ENCODE measurements at places on chromosomes 7 and 10.
A peak's percentile ranks its signal among the peaks of the same experiment; 100 is the strongest.

DNA sequence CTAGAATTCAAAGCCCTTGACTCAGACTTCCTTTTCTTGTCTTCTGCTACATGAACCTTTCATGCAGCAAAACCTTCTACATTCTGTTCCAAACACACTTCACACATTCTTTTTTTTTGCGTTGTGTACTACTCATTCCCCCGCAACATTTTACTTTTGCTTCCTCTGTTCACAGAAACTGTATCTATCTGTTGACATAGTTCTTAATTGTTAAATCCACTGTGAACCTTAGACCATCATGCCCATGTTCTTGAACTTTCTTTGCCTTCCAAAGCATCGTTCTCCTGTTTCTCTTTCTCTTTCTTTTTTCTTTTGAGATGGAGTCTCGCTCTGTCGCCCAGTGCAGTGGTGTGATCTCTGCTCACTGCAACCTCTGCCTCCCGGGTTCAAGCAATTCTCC, 14.2 kb downstream of the CCSER2 start:
- no peak for DNase-seq

GRCh38 chr10:69848454-69848853, 46.7 kb downstream of the COL13A1 start:
- no peak for DNase-seq

- DNase-seq = no peak
Observed at GRCh38 chr7:351256-351655, 61.3 kb downstream of the FOXL3 start.

- no peak for DNase-seq
Observed at GRCh38 chr10:111821871-111822270, 361.7 kb downstream of the GPAM start.

DNA sequence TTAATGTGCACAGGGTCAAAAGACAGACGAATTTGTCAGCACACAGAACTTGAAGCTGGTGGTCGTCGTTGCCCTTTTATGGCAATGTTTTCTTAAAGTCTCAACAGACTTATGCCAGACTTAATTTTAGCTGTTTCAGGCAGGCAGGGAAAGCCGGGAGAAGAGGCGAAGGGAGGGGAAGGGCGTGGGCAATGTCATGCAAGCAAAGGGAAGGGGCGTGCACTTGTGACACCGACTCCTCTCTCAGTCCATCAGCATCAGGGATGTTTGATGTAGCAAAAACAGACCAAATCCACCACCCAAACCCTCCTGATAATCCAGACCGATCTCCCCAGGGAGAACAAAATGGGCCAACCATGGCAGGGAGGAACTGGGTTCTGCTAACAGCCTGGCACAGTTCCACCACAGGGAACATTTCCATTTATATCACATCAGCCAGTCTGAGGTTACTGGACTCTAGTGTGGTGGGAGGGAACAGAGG, 118.1 kb upstream of the RHEB start:
- peak; percentile 94 for DNase-seq

DNA sequence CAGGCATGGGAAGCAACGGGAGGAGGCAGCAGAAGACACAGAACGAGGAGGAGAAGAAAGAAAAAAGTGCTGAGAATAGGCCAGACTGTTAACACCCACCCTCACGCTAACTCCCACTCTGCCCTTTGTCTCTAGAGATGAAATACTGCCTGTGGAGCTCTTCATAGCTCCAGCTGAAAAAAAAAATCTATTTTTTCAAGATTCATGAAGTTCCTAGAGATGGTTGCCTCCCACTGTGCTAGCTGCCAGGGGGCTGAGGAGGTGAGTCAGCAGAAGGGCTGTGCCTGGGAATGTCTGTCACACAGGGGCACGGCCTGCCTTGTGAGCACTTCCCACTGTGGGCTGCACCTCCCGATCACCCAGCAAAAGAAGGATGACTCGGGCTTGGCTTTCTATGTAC, 144.5 kb downstream of the RNF216 start:
- DNase-seq = peak; percentile 94

- peak; percentile 54 for DNase-seq
Observed at GRCh38 chr7:138001529-138002095, at the start of gene CREB3L2. Gene CREB3L2 (minus strand): TSS chr7:138002086. CDS start chr7:138001705, 381 bp downstream.

DNA sequence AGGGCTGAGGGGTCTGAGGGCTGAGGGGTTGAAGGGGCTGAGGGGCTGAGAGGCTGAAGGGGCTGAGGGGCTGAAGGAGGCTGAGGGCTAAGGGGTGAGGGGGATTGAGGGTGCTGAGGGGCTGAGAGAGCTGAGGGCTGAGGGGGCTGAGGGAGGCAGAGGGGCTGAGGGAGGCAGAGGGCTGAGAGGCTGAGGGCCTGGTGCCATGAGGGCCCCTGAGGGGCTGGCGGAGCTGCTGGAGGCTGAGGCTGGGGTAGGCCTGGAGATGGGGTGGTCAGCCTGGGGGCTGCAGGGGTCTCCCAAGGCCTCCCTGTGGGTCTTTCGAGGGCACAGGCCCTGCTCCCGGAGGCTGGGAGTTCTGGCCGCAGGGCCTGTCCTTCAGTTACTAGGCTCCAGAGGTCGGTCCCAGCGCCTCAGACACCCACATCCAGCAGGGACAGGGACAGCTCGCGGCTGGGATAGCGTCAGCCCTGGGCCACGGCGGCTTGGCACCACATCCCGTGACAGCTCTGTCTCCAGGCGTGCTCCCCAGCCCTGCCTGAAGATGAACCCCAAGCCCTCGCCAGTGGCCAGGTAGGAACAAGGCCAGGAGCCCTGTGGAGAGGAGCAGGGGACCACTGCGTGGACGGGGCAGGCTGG, 16.9 kb downstream of the MYO1G start:
- no peak for DNase-seq

GRCh38 chr7:17952387-17952786, 12.1 kb upstream of the SNX13 start:
- no peak for DNase-seq

DNA sequence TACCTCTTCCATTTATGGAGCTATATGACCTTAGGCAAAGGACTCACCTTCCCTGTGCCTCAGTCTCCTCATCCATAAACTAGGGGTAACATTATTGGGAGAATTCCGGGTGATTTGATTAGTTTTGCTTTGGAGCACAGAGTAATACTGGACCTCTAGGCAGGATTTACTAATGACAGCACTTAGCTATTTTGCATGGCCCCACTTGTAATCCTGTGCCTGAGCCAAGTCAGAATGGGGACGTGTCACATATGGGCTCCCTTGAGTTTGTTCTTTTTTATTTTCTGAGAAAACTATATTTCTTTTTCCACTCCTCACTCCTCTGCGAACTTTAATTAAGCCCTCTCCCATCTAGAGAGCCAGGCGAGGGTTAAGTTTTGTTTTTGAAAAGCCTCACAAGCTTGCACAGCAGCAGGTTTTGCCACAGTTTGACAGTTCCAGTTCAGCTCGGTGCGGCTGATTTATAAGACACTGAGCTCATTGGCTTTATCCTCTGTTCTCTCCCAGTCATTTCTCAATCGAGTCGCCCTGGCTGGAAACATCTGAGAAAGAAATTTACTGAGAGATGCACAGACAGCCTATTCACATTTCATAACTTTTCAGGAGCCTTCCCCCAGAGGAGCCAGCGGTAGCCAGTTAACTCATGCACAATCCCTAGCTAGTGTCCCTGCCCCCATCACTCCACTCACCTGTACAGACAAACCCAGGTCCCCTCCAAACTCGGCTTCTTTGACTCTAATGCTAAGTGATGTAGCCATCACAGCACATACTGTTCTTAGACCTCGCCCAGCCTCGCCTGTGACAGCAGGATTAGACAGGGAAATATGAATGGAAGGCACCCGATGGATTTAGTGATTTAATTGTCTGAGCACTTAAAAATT, 441.9 kb upstream of the NPVF start:
- DNase-seq = peak; percentile 39

DNA sequence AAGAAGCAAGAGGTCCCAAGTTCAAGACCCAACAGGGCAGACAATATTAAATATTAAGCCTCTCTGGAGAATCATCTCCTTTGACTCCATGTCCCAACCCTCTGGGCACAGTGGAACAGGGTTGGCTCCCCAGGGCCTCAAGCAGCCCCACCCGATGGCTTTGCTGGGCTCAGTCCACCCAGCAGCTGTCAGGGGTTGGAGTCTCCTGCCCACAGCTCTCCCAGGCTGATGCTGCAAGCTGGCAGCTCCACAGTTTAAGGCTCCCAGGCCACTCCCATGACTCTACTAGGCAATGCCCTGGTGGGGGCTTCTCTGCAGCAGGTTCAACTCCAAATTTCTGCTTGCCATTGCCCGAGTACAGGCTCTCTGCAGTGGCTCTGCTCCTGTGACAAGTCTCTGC, 55.1 kb downstream of the LARP4B start:
- no peak for DNase-seq

DNA sequence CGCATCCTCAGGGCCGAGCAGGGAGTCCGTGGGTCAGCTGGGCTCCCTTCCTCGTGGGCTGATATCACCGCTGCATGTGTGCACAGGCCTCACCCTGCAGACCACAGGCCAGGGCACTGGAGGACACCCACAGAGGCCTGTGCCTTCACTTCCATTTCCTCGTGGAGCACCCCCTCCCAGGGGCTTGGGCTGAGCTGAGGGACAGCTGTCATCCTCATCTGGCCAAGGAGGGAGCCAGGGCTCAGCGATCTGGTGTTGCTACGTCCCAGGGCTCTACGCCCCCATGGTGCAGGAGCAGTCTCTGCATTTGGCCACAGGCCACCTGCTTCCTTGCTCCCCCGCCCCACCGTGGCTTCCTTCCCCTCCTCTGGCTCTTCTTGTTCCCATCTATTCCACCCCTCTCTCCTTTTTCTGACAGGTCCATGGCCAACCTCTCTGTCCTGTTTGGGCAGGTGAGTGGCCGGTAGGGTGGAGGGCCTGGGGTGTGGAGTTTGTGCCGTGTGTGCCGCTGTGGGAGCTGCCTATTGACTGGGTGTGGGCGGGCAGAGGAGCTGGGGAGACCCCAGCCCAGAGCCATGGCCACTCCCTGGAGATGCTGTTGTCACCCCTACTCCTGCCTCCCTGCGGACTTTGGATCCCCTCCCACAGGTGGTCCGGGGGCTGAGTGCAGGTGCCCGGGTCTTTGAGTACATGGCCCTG, 8.3 kb upstream of the ASIC3 start:
- no peak for DNase-seq

DNA sequence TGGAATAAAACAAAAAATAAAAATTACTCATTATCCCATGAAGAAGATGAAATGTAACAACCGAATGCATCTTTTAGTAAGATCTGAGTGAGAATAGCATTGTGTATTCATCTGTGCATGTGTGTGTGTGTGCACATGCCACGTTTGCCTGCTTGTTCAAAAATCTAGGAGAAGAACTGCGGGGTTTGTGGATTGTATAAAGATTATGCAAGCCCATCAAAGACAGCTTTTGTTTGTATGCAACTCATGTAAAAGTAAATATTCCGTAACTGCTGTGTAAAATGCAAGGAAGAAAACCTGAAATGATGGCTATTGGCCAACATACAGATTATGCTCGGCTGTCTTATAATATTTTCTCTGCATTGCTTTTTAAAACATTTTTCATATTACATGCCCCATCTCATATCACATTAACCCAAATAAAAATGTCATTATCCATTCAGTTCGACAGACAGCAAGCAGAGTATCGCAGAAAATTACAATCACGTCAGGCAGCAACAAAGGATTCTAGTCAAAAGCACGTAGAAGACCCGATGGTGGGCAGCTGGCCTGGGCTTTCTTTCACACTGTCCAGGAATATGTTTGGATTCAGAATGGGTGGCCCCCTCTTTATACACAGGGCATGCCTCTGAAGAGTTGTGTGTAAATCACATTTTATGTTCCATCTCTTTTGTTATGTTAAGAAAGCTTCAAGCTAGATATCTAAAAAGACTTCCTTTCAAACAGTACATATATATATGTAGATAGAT, 114.0 kb downstream of the PARP12 start:
- no peak for DNase-seq

Data from fibroblast of skin of right quadriceps (primary cell).